Thyroid gland (tissue), 4 donors: ENCODE measurements at places on chromosomes 5 and 9. TPM values are rescaled to one million over a fixed set of nuclear protein-coding genes. Genes with fewer than 3 reads are reported as not detected.

- H3K4me3 ChIP-seq = no peak overlapping the region
- no peaks in the 10 kb centered on the region for H3K36me3 ChIP-seq
- H3K27me3 ChIP-seq = no peaks in the 10 kb centered on the region
- H3K27ac ChIP-seq = no peak overlapping the region
- peaks cover 25% of the 10 kb centered on the region for H3K4me1 ChIP-seq
Measured at GRCh38 chr9:134707731-134708671, 66.4 kb downstream of the COL5A1 start.

DNA sequence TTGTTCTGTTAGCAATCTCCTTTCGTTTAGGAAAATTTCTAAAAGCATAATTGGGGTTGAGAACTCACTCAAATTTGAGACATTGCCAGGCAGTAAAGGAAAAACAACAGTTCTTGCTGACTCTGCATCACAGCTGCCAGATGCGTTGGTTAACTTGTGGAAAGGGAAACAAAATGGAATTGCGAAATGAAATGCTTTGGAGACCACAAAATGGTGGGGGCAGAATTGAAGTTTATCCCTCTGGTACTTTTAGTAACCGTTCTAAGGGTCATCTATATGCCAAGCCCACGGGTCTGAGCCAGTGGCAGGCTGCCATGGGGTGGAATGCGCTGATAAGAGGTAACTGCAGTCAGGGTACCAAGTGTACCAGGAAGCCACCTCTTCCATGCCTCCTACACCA is 28.6 kb upstream of the SELENOP start:
- H3K4me1 ChIP-seq = peaks cover 9% of the 10 kb centered on the region
- H3K4me3 ChIP-seq = no peak overlapping the region
- DNase-seq = peak; percentile 41
- H3K27ac ChIP-seq = peak overlapping the region; percentile 15
- H3K27me3 ChIP-seq = no peaks in the 10 kb centered on the region

- H3K36me3 ChIP-seq = no peaks in the 10 kb centered on the region
- H3K27me3 ChIP-seq = no peaks in the 10 kb centered on the region
- no peak overlapping the region for H3K27ac ChIP-seq
- no peak for DNase-seq
- peaks cover 10% of the 10 kb centered on the region for H3K4me1 ChIP-seq
Measured at GRCh38 chr9:135990468-135991429, 29.6 kb upstream of the UBAC1 start.

- DNase-seq = no peak
- H3K4me1 ChIP-seq = peaks cover 8% of the 10 kb centered on the region
- H3K4me3 ChIP-seq = no peak overlapping the region
- H3K36me3 ChIP-seq = no peaks in the 10 kb centered on the region
- H3K27ac ChIP-seq = no peak overlapping the region
- no peaks in the 10 kb centered on the region for H3K27me3 ChIP-seq
Measured at GRCh38 chr9:133704711-133705181, 33.4 kb downstream of the SARDH start.

DNA sequence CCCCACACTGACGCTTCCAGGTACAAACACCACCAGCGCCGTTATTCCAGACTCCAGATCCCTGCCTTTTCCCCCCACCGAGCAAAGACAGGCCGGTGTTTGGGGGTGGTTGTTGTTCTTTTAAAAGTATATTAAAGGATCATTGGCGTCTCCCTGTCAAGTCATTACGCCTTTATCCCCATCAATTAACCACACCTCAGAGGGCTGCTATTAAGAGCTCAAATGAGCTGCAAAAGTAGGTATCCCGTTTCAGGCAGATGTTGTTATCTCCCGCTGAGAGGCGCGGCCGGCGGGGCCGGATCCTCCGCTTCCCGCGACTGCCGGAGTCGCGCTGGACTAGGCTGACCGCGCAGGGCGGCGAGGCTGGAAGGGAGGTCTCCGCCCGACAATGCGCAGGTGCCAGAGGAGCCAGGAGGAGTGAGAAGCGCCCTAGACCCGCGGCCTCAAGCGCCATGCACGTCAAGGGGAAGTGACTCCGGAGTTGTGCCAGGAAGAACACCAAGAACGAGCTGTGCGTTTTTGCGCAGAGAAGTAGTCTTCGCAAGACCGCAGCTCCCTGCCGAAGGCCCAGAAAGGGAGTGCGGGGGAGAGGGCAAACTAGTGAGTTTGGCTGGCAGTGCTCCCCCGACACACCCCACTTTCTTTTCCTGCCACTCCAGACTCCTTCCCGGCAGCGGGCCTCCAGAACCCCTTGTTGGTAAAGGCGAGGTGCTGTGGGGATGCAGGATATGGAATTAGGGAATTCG is 8.2 kb downstream of the NR2F1-AS1 start:
- peaks cover 21% of the 10 kb centered on the region for H3K27me3 ChIP-seq
- no peak overlapping the region for H3K4me3 ChIP-seq
- peaks cover 19% of the 10 kb centered on the region for H3K4me1 ChIP-seq
- DNase-seq = no peak
- peak overlapping the region; percentile 45 for H3K27ac ChIP-seq

DNA sequence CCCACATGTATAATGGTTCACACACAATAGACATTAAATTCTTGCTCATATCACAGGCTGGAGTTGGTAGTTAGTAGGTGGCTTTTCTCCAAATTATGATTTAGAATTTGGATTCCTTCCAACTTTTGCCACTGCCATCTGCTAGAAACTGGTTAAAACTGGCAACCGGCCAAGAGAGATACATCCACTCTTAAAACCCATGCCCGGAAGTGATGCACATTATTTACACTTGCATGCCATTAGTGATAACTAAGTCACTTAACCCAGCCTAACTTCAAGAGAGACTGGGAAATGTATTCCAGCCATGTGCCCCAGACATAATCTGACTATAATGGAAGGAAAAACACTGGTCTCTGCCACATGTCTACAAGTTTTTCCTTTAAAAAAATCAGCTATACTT is 395.7 kb upstream of the SEMA6A start:
- no peak for DNase-seq
- H3K27ac ChIP-seq = no peak overlapping the region
- H3K4me1 ChIP-seq = no peaks in the 10 kb centered on the region
- H3K4me3 ChIP-seq = no peak overlapping the region
- H3K36me3 ChIP-seq = no peaks in the 10 kb centered on the region

- H3K27me3 ChIP-seq = no peaks in the 10 kb centered on the region
- H3K4me1 ChIP-seq = peaks cover 10% of the 10 kb centered on the region
- peak within 1 kb of the TSS; percentile 97 for H3K4me3 ChIP-seq
- peak within 1 kb of the TSS; percentile 100 for H3K27ac ChIP-seq
- DNase-seq = peak; percentile 99
- H3K36me3 ChIP-seq = peaks cover 18% of the 10 kb centered on the region
Measured at GRCh38 chr5:138575194-138576015, at the start of gene HSPA9. Gene HSPA9, minus strand, starts transcription at chr5:138575401. Its CDS starts 83 bp downstream, at chr5:138575318.

DNA sequence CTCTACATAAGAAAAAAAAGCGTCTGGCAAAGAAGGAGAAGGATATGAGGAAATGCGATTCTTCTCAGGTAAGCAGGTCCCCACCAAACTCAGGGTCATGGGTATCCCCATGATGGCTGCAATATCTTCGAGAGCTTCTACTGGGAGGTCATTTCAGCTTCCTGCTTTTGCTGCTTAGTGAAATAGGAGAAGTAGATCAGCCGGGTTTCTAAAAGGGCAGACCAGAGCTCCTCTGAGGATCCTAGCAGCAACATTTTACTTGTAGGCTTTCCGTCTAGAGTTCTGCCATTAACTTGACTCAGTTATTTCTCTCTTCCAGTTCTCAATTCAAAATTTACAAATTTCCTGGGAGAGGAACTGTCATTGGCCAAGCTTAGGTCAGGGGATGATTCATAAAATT is 134.7 kb downstream of the DPYSL3 start:
- H3K27ac ChIP-seq = no peak overlapping the region
- peaks cover 6% of the 10 kb centered on the region for H3K4me1 ChIP-seq
- no peaks in the 10 kb centered on the region for H3K36me3 ChIP-seq
- H3K27me3 ChIP-seq = no peaks in the 10 kb centered on the region
- no peak for DNase-seq

GRCh38 chr9:107228496-107229039 is 54.5 kb upstream of the RAD23B start:
- no peak overlapping the region for H3K27ac ChIP-seq
- H3K4me1 ChIP-seq = no peaks in the 10 kb centered on the region
- no peaks in the 10 kb centered on the region for H3K36me3 ChIP-seq
- H3K4me3 ChIP-seq = no peak overlapping the region

DNA sequence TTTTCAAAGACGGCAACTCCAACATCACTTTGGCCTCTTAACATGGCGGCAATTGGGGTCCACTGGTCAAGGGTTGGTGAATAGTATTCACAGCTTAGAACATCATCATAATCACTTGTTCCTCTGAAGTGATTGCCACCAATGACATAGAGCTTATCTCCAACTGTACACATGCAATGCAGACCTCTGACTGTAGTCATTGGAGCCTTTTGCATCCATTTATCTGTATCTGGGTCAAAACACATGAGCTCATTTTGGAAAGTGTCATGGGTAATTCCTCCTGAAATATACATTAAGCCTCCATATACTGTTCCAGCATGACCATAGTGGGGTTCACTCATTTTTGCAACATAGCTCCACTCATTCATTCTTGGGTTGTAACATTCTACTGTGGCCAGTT is 2.0 kb downstream of the KLHL9 start:
- DNase-seq = no peak
- no peak overlapping the region for H3K27ac ChIP-seq
- peaks cover 44% of the 10 kb centered on the region for H3K4me1 ChIP-seq
- H3K36me3 ChIP-seq = no peaks in the 10 kb centered on the region
- H3K4me3 ChIP-seq = no peak overlapping the region
- no peaks in the 10 kb centered on the region for H3K27me3 ChIP-seq

GRCh38 chr9:119951591-119951990 is 582.4 kb upstream of the BRINP1 start:
- peaks cover 16% of the 10 kb centered on the region for H3K4me1 ChIP-seq
- DNase-seq = no peak
- H3K4me3 ChIP-seq = no peak overlapping the region

- no peak overlapping the region for H3K4me3 ChIP-seq
- no peak overlapping the region for H3K27ac ChIP-seq
- H3K4me1 ChIP-seq = no peaks in the 10 kb centered on the region
- no peak for DNase-seq
- H3K36me3 ChIP-seq = no peaks in the 10 kb centered on the region
Measured at GRCh38 chr5:142293486-142293885, 31.3 kb downstream of the SPRY4 start.

DNA sequence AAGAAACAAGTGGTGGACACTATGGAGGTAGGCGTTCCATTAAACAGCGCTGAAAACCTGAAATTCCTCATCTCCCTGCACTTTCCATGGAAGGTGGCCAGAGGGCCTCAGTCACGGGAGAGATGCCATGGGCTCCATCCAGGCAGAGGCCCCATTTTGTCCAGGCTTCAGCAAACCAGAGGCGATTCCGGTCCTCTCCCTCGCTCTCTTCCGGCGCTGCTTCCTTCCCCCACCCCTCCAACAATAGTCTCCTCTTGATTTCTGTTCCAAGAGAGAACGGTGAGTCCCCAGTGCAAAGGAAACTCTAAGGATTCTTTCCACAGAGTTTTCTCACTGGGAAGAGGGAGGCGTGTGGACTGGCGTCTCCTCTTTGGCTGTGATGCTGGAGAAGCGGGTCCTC is 7.5 kb downstream of the ZNF366 start:
- no peaks in the 10 kb centered on the region for H3K36me3 ChIP-seq
- H3K4me1 ChIP-seq = peaks cover 4% of the 10 kb centered on the region
- peak; percentile 5 for DNase-seq
- H3K27ac ChIP-seq = peak overlapping the region; percentile 48

DNA sequence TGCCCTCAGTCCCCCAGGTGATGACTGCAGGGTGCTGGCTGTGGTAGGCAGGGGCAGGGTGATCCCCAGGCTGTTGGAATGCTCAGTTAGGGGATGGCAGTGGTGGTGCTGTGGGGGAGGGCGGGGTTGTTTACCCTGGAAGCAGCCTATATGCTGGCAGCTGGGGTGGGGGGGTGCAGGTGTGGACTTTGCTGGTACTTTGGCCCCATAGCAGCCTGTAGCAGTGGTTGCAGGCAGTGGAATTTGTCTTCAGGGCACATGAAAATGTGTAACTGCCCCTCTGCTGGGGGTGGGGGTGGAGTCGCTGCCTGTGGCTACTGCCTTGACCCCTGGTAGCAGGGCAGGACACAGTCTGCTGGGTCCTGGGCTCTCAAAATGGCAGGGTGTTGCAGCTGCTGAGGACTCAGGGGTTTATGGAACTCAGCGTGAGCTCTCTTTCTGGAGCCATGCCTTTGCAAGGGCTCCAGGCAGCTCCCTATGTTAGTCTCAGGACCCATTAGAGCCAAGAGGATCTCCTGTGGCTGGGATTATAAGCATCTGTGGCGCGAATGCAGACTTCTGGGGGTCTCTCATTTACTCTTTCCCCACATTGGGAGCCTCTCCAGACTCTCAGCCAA is 65.0 kb downstream of the RMI1 start:
- no peak for DNase-seq
- H3K4me1 ChIP-seq = no peaks in the 10 kb centered on the region
- H3K27ac ChIP-seq = no peak overlapping the region
- no peak overlapping the region for H3K4me3 ChIP-seq
- no peaks in the 10 kb centered on the region for H3K27me3 ChIP-seq

DNA sequence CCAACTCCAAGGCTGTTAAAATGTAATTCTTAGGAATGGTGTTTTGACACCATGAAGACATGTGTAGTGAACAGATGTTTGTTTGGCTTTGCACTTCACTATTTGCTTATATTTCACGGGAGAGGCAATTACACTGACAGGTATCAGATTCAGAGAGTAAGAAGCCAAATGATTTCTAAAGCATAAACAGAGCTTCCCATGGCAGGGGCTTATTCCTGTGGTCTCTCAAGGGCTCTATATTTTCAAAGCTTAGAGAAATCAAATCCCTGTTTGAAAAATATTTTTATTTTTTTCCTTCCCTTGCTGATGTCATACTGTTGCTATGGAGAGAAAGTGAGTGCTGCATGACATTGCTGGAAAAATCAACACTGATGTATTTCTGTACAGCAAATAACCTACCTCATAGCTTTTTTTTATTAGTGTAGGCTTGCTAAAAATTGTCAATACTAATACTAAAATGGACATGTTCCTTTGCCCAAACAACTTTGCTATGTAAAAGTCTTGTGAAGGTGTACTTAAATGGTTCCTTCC is 161.4 kb downstream of the GIN1 start:
- H3K27ac ChIP-seq = no peak overlapping the region
- H3K36me3 ChIP-seq = no peaks in the 10 kb centered on the region
- no peak overlapping the region for H3K4me3 ChIP-seq
- H3K4me1 ChIP-seq = no peaks in the 10 kb centered on the region

- peak; percentile 59 for DNase-seq
- peaks cover 34% of the 10 kb centered on the region for H3K4me1 ChIP-seq
- no peaks in the 10 kb centered on the region for H3K36me3 ChIP-seq
- H3K27ac ChIP-seq = peak overlapping the region; percentile 86
- H3K27me3 ChIP-seq = no peaks in the 10 kb centered on the region
- no peak overlapping the region for H3K4me3 ChIP-seq
Measured at GRCh38 chr5:173944511-173944910, 44.5 kb upstream of the C5orf47 start.

- H3K27ac ChIP-seq = no peak overlapping the region
- H3K27me3 ChIP-seq = no peaks in the 10 kb centered on the region
- H3K36me3 ChIP-seq = peaks cover 7% of the 10 kb centered on the region
- no peaks in the 10 kb centered on the region for H3K4me1 ChIP-seq
- H3K4me3 ChIP-seq = no peak overlapping the region
Measured at GRCh38 chr5:142931896-142932686, 161.9 kb downstream of the ARHGAP26 start.

GRCh38 chr9:21121595-21122251 is 19.9 kb downstream of the IFNW1 start:
- H3K27me3 ChIP-seq = no peaks in the 10 kb centered on the region
- no peak for DNase-seq
- H3K4me1 ChIP-seq = peaks cover 13% of the 10 kb centered on the region
- no peak overlapping the region for H3K27ac ChIP-seq

CERCAM gene
- total RNA-seq = 29.4 TPM

DAB2 gene
- 54.3 TPM for total RNA-seq

SYK gene
- 107 TPM for total RNA-seq

GPR151 gene
- total RNA-seq = not detected

GFI1B gene
- total RNA-seq = not detected

CYLC2 gene
- total RNA-seq = not detected
